ENCODE measurements at places on chromosomes 12 and 14.

GRCh38 chr12:67623259-67623658 is 25.3 kb upstream of the DYRK2 start:
- DNase-seq = no peak

- DNase-seq = no peak
Measured at GRCh38 chr12:127635838-127636237, 631.1 kb upstream of the TMEM132C start.

GRCh38 chr14:33837943-33838683 is 112.8 kb downstream of the EGLN3 start:
- no peak for DNase-seq

GRCh38 chr12:120708651-120709050 is 1.6 kb upstream of the UNC119B start:
- DNase-seq = no peak

GRCh38 chr12:58815235-58815634 is 105.1 kb downstream of the LRIG3 start:
- DNase-seq = no peak

DNA sequence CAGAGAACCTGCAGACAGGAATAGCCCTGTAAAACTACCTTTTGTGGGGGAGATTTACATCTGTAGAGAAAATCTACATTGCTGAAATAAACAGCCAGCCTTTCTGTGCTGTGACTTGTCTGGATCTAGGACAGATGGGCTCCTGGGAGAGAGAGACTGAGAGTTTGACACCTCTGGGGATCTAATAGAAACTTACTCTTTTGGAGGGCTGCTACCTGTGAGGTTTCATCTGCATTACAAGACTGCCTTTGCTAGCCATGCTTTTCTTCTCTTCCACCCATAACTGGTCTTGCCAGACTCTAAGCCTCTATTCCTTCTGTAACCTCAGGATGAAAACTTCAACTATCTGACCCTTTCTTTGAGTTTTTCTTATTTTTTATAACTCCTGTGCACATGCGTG is 452.6 kb downstream of the ZFP36L1 start:
- DNase-seq = no peak

DNA sequence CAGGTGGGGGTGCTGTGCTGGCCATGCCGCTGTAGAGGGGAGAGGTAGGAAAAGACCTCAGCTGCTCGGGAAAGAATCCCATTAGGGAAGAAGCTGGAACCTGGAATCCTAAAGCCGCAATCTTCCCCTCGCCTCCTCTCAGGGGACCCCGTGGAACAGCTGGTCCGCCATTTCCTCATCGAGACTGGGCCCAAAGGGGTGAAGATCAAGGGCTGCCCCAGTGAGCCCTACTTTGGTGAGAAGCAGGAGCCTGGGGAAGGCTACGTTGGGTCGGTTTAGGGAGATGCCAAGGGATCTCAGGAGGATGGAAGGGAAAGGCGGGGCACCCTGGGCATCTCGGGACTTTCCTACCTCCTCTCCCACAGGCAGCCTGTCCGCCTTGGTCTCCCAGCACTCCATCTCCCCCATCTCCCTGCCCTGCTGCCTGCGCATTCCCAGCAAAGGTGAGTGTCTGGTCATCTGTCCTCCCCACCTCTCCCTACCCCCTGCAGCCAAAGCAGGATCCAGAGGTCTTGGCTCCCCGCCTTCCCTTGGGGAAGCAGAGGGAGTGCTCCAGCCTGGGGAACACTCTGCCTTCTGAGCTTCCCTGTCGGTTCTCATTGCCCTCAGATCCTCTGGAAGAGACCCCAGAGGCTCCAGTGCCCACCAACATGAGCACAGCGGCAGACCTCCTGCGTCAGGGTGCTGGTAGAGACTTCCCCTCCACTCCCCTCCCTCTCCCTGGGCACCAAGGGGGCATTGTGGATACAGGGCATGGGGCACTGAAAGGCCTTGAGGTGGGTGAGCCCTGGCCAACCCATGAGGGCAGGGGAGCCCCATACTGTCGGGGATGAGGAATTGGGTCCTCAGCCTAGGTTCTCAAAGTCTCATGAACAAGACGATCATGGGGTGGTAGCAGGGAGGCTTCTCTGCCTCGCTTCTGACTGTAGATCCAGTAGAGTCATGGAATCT is 12.4 kb downstream of the TNS2 start:
- DNase-seq = no peak

GRCh38 chr12:105025890-105026289 is 39.8 kb downstream of the NOPCHAP1 start:
- no peak for DNase-seq

GRCh38 chr14:101022916-101023435 is 119.5 kb upstream of the RTL1 start:
- no peak for DNase-seq

DNA sequence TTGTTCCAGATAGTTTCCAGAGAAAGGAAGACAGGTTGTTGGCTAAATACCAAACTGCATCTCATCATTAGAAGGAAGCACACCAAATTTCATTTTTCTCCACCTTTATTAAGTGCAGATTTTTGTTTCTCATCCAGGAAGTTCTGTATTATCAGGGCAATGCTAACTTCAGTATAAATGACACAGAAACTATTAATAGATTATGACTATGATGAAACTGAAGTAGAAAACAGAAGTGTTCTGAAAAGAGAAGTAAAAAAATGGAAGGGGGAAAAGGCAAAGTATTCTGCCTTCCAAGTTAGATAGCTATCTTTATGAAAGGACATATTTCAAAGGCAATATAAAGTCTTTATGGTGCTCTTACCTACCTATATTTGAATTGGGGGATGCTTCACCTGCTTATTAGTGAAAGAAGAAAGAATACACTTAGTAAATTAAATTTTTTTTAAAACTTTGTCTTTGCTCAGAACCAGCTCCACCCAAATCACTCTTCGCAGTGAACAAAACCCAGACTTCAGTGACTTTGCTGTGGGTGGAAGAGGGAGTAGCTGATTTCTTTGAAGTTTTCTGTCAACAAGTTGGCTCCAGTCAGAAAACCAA is 223.9 kb downstream of the PTPRO start:
- DNase-seq = no peak

- no peak for DNase-seq
Measured at GRCh38 chr12:55699471-55700055, 8.1 kb downstream of the ITGA7 start.

GRCh38 chr12:57455374-57456144 is 452 bp downstream of the INHBE start:
- DNase-seq = no peak

- no peak for DNase-seq
Measured at GRCh38 chr12:55972042-55972441, 1.8 kb upstream of the RAB5B start.

- no peak for DNase-seq
Measured at GRCh38 chr14:52077256-52077979, 8.6 kb upstream of the NID2 start.

DNA sequence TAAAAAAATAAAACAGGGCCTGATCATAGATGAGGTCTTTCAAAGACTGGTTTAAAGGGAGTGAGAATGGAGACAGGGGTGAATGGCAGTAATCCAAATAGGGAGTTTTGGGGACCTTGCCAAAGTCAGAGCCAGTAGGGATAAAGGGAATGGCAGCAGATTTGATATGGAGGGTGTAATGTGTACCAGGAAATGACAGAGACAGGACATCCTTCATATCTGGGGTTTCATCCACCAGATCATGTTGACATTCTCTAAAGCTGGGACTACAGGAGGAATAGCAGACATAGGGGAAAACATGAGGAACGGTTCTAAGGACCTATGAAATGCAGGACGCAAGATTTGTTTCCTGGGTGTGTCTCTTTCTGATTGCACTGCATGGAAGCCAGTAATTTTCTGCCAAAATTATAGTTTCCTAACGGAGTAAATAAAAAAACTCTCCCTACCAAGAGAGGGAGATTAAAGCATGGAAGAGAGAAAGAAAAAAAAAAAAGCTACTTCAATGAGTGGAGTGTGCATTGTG is 169.9 kb downstream of the PRKD1 start:
- no peak for DNase-seq

DNA sequence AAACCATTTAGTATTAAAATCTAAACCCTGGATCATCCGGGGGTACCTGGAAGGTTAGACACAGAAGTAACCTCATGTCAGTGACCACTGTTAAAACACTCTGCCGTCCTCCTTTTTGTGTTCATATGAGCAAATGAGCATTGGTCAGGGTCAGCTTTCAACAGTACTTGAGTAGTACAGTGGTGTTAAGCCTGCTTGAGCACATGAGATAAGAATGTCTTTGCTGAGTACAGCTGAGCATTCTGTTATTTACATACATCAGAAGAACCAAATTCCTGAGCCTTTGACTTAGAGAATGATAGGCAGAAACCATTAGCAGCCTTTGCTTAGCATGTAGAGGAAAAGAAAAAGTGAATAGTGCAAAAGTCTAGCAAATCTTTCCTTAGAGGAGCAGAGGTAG is 38.6 kb upstream of the LRTM2 start:
- DNase-seq = no peak

- DNase-seq = no peak
Measured at GRCh38 chr14:68630081-68630571, 162.7 kb downstream of the ZFP36L1 start.

GRCh38 chr12:28568704-28569103 is 378.4 kb downstream of the CCDC91 start:
- DNase-seq = no peak

DNA sequence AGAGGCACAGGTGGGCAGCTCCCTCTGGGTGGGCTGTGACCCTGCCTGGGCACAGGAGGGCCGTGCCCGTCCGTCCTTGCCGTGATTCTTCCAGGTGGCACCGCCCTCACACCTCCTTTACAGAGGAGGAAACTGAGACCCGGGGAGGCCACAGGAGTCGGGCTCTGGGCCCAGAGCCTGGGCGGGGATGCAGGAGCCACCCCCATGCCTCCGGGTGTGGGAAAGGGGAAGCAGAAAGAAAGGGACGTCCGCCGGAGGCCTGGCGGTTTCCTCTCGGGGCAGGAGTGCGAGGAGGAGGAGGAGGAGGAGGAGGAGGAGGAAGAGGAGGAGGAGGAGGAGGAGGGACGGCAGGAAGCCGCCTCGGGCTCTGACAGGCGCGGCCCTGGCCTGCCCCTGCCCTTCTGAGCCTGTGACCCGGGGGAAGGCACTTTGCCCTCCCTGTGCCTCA is 23.0 kb downstream of the SH2B3 start:
- DNase-seq = no peak

DNA sequence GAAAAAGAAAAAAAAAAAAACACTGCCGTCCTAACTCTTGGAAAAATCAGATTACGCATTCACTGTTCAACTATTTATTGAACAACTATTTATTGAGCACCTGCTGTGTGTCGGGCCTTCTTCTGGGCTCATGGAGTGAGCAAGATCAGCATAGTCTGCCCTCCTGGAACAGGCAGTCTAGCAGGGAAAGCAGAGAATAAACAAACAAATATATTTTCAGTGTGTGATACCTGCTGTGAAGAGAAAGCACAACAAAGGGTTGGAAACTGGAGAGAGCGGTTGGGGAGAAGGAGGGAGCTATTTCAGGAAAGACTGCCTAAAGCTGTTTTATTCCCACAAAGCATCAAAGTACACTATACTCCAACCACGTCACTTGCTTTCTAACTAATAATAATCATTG is 10.8 kb downstream of the PROX2 start:
- DNase-seq = no peak

GRCh38 chr12:2112401-2112800 is 59.6 kb downstream of the CACNA1C start:
- DNase-seq = no peak

- DNase-seq = no peak
Measured at GRCh38 chr14:22484632-22485031, 104.4 kb downstream of the DAD1 start.

DNA sequence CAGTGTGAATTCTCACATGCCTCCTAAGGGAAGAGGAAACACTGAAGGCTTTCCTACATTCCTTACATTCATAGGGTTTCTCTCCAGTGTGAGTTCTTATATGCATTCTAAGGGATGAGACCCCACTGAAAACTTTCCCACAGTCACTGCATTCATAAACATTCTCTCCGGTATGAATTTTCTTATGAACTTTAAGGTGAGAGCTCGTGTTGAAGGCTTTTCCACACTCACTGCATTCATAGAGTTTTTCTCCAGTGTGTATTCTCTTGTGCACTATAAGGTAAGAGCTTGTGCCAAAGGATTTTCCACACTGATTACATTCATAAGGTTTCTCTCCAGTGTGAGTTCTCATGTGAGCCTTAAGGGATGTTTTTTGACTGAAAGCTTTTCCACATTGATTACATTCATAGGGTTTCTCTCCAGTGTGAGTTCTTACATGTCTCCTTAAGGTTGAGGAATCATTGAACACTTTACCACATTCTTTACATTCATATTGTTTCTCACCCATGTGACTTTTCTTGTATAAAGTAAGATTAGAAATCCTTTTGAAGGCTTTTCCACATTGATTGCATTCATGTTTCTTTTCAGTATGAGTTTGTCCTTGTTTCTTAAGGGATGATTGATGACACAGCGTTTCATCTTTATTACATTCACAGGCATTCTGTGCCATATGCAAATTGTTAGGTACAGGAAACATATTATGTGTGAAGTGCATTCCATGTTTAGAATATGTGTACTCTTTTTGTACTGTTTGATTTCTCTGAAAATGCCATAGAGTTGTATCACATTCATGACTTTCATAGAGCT is 9.5 kb downstream of the ZNF891 start:
- DNase-seq = no peak

- no peak for DNase-seq
Measured at GRCh38 chr12:22118238-22118790, 72.3 kb downstream of the CMAS start.

DNA sequence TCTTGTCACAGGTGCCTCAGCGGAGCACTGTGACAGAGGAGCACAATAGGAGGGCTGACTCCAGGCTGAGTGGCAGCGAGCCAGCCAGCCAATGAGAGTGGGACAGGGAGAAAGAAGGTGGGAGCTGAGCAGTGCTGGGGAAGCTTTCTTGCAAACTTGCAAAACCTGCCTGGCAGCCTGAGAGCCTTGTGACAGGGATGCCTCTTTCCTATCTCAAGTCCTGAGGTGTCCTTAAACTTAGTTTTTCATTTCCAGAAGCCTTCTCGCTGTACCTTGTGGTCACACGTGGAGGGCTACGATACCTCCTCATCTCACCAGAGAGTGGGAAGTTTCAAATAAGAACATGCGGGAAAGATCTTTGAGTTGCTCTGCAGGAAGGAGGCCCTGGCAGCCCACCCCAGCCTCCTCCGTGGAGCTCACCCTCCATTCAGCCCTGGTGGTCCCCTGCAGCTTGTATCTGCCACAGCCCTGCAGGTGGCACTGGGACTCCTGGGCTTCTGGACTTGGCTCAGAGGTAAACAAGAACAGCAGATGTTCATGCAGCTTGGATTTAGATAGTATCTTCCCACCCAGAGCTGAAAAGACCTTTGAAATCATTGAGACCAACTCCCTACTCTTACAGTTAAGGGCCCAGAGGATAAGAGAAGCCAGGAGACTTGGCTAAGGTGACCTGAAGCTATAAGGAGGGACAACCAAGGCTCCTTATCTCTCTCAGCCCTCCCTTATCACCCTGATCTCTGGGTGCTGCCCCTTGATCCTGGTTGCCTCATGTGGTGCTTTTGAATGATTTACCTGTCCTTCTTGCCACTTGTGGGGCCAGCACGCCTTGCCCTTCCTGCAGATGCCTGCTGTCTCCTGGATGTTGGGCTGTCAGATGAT is 153.5 kb upstream of the MAX start:
- DNase-seq = peak; percentile 75
